Dorsolateral prefrontal cortex (tissue), 122 donors: ENCODE measurements at places on chromosomes 13 and 19.

DNA sequence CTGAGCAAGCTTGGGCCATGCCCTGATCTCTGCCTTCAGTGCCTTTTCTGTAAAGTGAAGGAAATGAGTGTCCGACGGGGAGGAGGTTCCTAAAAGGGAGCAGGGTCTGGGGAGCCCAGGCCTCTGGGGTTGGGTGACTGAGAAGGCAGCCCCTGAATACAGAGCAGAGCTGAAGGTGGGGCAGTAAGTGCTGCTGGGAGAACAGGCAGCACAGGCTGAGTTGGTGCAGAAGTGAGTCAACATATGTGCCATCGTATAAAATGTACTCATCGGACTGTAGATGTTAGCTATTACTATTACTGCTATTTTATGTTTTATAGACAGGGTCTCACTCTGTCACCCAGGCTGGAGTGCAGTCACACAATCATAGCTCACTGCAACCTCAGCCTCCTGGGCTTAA is 1.0 kb upstream of the HAMP start:
- DNase-seq: no peak

- no peak for DNase-seq
Measured at GRCh38 chr13:88623150-88623549, 952.0 kb downstream of the SLITRK5 start.

DNA sequence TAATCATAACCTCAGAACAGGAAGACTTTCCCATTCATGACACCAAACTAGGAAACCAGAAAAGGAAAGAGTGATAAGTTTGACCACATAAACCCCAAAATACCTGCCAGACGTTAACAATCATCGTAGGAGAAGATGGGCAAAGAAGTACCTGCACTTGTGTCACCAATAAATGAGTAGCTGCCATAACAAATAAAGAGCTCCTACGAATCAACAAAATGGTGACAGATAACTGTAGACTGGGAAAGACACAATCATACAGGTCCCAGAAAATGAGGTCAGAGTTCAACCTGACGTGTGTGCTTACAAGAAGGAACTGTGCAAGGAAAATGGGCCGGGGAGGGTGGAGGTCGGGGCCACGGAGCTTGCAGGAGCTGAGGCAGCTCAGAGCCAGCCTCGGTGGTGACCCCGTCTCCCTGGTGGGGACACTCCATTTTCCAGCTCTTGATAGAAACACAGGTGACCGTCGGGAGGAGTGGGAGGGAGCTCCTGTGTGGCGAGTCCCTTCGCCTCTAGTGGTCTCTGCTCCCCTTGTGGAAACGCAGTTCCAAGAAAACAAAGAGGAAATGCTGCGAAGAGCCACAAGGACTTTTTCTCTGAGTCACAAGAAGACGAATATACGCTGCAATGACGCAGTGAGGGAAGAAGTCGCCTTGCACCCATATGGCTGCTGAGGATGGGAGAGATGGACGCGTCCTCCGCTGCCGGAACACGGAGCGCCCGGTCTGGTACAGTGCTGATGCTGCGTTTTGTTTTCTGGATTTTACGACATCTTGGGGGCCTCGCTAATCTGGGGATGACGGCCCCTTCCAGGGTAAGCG is 9.5 kb downstream of the PIP5K1C start:
- no peak for DNase-seq

DNA sequence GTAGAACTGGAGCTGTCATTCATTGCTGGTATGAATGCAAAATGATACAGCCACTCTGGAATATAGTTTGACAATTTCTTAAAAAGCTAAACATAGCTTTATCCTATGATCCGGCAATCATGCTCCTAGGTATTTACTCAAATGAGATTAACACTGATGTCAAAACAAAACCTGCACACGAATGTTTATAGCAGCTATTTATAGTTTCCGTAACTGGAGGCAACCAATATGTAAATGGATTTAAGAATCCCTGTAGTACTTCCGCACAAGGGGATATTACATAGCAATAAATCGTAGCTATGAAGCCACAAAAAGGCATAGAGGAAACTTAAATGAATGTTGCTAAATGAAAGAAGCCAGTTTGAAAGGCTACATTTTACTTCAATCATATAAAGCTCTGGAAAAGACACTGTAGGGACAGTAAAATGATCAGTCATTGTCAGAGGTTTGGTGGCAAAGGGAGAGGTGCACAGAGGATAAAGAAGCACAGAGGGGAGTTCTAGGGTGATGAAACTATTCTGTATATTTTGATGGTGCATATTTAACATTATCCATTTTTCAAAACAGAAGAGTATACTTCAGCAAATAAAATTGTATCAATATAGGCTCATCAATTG is 1893.0 kb upstream of the PCDH20 start:
- no peak for DNase-seq

DNA sequence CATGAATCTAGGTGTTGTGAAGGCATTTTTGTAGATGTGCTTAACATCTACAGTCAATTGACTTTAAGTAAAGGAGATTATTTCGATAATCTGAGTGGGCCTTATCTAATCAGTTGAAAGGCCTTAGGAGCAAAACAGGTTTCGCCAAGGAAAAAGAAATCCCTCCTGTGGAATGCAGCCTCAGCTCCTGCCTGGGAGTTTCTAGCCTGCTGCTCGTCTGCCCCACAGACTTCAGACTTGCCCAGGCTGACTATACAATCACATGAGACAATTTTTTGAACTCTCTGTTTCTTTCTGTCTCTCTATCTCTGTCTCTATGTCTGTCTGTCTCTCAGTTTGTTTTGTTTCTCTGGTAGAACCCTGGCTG is 312.5 kb downstream of the OLFM4 start:
- no peak for DNase-seq

- no peak for DNase-seq
Measured at GRCh38 chr19:58209577-58209976, 19.1 kb upstream of the ZNF544 start.

GRCh38 chr13:85529218-85529594 is 270.0 kb downstream of the SLITRK6 start:
- no peak for DNase-seq
